Cardiac septum (tissue), 1 donor: ENCODE measurements at places on chromosomes 11 and 22. TPM values are rescaled to one million over a fixed set of nuclear protein-coding genes. Genes with fewer than 3 reads are reported as not detected.

GRCh38 chr11:35330931-35331330 lies 88.4 kb downstream of the SLC1A2 start:
- DNase-seq = no peak

GRCh38 chr11:134654161-134654915 lies 242.3 kb upstream of the B3GAT1 start:
- peak; percentile 33 for DNase-seq

- DNase-seq = no peak
These were observed 368.1 kb downstream of the TMEM135 start for GRCh38 chr11:87405843-87406242.

OR5D18 gene
- total RNA-seq = not detected
